Stimulated activated CD4-positive, alpha-beta T cell treated with anti-CD3 and anti-CD28 coated beads, Interleukin-15, amount 100 ng/mL, for 1 hour (primary cell): ENCODE measurements at places on chromosomes 2 and 18.

DNA sequence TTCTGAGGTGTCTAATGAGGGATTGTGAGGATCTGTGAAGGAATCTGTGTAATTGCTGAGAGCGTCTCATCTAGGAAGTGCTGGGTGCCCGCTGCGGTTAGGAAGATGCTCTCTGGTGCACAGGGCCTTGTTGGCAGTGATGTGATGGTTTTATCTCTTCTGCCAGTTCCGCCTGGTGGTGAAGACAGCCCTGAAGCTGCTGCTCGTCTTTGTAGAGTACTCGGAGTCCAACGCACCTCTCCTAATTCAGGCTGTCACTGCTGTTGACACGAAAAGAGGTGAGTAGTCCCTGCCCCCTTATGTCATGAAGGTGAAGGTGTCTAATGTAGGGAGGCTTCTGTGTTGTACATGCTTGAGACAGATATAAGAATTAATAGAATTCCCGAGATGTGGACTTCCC, 234.2 kb downstream of the TPGS2 start:
- no peak for DNase-seq

DNA sequence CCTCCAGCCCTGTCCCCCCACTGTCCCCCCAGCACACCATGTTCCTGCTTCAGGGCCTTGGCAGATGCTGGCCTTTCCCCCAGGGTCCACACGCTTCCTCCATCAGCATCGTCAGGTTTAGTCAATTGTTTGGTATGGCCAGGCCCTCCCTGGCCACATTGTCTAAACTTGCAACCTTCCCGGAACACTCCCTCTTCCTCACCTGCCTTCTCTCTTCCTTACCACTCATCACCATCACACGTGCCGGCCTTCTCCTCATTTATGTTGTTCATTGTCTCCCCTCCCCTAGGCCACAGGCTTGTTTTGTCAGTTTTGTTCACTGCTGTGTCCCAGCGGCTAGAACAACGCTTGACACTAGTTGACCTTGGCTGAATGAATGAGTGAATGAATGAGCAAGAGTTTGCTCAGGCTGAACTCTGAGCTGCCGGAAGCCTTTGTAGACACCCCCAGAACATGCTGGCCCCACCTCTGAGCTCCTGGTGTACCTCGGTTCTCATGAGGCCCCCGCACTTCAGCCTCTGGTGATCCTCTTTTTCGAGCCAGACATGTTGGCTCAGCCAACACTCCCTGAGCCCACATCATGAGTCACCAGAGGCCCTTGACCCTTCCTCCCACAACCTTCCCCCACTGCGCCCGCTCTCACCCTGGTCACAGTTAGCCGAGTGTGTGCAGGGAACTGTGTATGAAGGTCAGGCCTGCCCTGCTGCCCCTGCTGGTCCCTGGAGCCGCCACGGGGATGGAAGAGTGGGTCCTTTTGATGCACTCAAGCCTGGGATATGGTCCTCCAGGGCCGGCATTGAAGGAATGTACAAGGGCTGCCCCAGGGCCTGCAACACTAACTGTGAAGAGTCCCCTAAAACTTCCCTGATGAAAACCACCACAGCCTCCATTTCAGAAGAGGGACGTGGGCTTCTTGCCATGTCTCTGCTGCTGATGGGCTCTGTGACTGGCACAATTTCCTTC, 57.5 kb downstream of the HS1BP3 start:
- no peak for DNase-seq

DNA sequence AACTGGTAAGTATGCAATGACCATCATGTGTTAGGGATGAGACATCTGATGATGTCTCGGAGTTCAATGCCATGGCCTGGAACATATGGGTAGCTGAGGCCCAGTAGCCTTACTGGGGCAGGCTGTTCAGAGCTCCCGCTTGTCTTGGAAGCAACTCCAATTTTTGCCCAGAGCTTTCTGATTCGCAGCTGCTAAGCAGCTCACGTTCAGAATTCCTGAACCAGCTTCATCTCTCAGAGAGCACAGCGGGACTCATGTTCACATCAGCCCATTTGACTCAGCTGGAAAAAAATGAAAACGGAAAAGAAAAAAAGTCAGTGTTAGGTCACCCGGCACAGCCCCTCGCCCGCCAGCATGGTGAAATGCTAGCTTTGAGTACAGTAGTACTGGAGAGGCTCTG, 16.8 kb upstream of the LRATD1 start:
- no peak for DNase-seq

DNA sequence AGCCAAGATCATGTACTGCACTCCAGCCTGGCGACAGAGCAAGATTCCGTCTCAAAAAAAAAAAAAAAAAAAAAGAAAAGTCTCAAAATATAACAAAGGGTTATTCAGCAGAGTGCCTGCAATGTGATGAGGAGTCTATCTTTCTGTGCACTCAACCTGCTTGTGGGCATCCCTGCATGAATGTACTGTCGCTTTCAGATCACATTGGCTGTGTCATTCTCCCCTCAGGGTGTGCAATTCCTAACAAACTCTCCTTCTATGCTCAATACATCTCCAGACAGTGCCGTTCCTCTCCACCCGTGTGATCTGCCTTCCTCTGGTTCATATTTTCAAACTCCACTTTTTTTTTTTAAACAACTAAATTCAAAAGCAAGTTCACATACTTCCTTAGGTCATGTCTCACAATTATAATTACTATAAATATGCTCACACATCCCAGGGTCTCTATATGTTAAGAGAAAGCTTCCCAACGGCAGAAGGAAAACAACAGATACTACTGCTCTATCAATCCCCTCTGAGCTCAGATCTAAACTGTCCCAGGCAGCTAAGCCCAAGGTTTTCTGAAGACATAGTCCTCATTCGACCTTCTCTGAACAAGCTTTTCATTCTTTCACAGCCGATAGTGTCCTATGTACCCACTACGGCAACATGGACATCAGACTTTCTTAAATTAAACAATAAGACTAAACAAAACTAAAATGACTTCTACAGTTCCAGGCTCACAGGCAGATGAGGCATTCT, 35.2 kb downstream of the PTMA start:
- no peak for DNase-seq

- DNase-seq = no peak
Measured at GRCh38 chr18:41624460-41624859, 330.6 kb upstream of the PIK3C3 start.

GRCh38 chr18:12068950-12069320, 24.7 kb upstream of the ANKRD62 start:
- no peak for DNase-seq

DNA sequence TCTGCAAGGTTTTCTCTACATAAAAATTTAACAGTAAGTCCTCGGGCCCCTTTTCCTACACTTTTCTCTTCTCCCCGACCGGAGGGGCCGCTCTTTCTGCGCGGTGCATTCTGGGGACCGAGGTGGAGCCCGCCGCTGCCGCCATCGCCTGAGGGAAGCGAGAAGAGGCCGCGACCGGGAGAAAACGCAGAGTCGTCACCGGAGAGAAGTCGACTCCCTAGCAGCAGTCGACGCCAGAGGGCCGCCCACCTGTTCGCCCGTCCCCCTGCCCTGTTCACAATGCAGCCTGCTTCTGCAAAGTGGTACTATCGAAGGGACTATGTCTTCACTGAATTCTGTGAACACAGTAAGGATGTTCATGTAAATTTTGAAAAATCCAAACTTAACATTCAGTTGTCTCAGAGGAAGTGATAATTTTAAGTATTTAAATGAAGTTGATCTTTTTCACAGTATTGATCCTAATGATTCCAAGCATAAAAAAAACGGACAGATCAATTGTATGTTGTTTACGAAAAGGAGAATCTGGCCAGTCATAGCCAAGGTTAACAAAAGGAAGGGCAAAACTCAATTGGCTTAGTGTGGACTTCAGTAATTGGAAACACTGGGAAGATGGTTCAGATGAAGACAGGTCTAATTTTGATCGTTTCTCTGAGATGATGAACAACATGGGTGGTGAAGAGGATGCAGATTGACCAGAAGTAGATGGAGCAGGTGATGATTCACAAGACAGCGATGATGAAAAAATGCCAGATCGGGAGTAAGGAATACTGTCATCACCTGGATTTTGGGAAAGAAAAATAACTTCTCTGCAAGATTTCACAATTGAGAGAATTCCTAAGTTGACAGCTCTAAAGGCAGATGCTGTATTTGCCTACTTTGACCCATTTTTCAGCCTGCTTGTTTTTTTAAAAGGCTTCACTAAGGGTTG, 55.8 kb downstream of the ASXL2 start:
- DNase-seq = peak; percentile 38

DNA sequence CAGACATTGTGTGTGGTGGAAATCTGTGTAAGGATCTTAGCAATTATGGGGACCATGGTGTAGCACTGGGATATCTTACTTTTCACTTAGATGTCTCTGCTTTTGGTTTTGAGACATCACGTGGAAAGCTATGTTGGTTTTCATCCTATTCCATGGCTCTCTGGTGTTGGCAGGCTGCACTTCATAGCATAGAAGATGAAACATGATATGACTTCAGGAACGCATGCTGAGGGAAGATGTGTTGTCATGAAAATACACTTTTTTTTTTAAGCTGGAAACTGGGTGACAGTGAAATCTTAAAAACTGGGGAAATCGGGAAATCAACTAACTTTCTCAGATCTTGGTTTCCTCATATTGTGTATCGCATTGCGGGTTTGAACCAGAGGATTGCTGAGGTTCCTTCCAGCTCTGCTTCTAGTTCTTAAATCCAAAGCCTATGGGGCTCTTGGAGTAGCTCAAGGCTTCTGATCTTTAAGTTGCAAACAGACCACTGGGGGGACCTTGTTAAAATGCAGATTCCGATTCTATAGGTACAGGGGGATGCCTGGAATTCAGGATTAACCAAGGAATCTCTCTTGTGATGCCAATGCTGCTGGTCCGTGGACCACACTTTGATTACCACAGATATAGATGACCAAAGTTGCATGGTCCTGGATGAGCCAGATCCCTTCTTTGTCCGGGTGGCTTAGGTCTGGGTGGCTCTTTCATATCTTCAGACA, 160.7 kb downstream of the SH3RF3 start:
- DNase-seq = no peak

DNA sequence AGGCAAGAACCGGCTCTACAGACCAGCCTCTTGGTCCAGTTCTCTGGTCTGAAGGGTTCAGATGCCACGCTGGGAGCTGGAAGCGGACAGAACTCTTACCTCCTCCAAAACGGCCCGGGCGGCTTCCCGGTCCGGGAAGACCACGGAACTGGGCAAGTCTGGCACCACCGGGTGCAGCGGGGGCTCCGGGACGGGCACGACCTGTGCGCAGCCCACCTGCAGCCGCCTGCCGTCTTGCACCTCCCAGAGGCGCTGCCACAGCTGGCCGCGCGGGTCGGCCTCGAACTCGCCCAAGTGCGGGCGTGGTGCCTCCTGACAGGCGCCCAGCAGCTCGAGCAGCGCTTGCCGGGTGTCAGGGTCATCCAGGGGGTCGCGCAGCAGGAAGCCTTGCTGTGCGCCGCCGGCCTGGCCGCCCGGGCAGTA, 773 bp downstream of the CMPK2 start:
- DNase-seq = peak; percentile 5

- no peak for DNase-seq
Measured at GRCh38 chr2:172416447-172417058, 10.8 kb upstream of the ITGA6 start.

- no peak for DNase-seq
Measured at GRCh38 chr18:48638451-48638850, 99.6 kb downstream of the CTIF start.

DNA sequence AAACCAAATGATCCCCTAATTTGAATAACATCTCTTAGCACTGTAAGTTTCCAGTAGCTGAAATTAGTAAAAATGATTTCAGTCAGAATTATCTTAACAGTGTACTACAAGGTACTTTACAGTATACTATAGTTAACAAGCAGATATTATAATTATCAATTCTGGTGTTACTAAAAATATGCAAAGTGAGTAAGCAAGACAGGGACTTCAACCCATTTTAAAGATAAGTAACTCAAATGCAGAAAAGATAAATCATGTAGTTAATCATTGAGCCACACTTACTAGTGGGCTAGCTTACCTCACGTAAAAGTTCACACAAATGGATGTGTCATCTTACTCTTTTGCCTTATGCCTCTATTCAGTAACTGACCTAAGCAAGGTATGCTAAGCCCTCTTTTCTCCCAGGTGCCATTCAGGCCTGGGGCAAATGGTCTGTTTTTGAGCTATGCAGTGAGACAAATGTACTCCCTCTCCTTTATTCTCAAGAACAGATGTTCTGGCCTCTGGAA, 101.0 kb downstream of the NBAS start:
- no peak for DNase-seq

GRCh38 chr2:25521126-25521525, 152.3 kb downstream of the DTNB start:
- no peak for DNase-seq

DNA sequence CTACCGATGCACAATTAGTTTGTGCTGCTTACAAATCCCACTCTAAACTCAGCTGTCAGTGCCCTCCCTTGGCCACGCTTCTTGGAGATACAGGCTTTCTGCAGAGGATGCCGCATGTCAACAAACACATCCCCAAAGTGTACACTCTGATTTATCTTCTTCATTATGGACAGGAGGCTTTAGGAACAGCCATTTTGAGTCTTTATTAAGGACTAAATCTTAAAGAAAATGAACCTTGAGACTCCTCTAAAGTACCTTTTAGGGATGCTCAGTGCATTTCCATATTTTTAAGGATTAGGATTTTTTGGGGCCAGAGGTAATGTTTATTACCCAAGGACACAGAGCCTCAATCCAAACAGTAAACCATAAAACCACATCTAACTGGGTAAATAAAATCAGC, 6.0 kb downstream of the EDAR start:
- DNase-seq = no peak

- no peak for DNase-seq
Measured at GRCh38 chr2:147712051-147712450, 132.8 kb upstream of the ACVR2A start.

GRCh38 chr18:42229211-42230210, 274.5 kb downstream of the PIK3C3 start:
- DNase-seq = no peak

DNA sequence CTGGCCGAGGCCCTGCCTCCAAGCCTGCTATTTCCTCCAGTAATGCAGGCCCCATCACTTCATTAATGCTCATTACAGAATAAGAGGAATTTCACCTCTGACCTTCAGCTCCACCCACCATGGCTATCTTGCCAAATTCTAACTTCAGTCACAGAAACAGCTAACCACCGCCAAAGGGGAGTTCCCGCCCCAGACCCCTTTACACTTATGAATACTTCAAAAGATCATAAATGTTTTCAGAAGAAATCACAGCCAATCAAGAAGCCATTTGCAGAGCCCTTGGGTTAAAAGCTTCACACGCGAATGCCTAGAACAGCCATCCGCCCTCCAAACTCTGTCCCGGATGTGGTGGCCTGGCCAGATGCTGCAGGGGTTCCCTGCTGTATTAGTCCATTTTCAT, 73.8 kb upstream of the TWIST2 start:
- no peak for DNase-seq

DNA sequence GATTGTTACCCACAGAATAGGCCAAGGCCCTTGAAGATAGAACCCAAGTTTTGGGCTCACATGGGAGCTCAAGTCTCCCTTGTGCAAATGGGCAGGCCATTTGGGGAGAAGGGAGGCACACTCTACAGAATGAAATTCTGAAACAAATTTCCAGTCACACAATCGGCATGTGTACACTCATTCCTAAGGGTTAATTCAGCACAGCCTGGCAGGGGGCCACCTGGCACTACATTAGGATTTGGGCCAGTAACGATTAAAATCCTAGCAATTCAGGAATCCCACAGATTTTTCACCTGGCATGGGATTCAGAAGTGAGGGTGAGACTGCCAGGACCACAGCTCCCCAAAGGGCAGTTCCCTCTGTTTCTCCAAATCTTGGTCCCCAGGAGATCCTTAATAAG, 46.4 kb downstream of the BMP10 start:
- DNase-seq = no peak

- DNase-seq = no peak
Measured at GRCh38 chr2:75853436-75853835, 142.7 kb upstream of the GCFC2 start.

- DNase-seq = no peak
Measured at GRCh38 chr18:48539406-48540250, 797 bp downstream of the CTIF start.
